ENCODE measurements at places on chromosomes 16 and 17.
A peak's percentile ranks its signal among the peaks of the same experiment; 100 is the strongest.

- DNase-seq = no peak
These were observed 29.7 kb upstream of the SSTR5 start for GRCh38 chr16:1042866-1043265.

DNA sequence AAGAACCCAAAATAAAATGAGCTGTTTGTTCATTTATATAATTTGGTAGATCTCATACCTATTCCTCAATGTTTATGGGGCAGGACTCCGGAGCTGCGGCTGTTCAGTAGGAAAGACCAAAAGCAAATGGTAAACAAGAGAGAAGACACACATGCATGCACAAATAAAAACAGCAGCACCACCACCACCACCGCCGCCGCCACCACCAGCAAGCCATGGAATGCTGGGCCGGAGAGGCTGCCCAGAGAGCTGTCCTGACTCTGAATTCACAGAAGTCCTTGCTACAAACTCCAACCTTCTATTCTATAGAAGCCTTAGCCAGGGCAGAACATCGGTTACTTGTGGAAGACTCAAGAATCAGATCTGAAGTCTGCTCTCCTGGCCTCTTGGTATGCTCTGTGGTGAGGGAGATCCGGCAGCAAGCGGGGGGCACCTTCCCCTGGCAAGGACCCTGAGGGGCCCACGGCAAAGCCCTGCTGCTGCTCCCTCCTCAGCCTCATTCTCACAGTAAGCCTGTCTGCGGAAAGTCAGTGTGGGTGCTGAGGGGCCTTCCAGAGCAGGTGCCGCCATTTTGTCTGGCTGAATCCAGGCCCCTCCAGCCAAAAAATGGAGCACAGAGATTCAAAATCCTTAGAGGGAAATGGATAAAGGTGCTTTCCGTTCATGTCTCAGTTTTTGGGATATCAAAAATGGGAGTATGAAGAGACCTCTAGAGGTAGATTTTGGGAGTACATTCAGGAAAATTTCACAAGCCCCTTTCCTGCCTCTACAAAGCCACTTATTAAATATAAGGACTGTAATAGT lies 6.4 kb upstream of the FOXJ1 start:
- DNase-seq = no peak

GRCh38 chr16:48232493-48233040 lies 11.5 kb upstream of the LONP2 start:
- no peak for DNase-seq

DNA sequence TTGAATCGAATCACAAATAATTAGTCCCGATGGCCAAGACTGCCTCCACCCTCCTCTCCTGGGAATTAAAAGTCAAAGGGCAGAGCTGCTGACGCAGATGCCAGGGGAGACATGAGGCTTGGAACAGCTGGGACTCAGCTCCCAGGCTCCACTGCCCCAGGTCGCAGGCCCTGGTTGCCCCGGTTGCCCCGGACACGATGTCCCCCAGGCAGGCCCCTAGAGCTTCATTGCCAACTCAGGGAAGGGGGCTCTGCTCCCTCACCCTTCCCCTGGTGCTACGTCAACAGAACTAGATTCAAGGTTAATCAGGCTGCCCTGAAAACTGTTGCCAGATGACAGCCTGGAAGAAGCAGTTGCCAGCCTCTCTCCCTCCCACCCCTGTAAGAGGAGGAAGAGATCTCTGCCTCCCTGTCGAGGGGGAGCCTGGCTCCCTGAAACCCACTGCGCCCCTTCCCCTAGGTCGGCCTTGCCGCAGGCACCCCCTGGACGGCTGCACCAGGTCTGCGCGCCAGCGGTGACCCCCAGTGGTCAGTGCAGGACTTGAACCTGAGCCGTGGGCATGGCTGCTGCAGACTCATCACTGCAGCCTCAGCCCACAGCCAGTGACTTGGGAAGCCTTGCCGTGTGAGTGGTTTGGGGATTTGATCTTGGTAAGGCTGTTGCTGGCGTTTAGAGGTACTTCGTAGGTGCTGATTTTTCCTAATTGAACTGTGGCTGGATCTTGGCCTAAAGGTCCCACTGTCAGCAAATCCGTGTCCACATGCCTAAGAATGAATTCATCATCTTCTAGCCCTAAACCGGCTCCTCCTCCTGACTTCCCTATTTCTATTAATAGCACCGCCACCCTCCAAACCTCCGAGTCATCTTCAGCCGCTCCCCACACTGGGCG lies 84.1 kb upstream of the TOB1 start:
- peak; percentile 34 for DNase-seq

- DNase-seq = no peak
These were observed 206.9 kb downstream of the RAB11FIP4 start for GRCh38 chr17:31598399-31598782.

DNA sequence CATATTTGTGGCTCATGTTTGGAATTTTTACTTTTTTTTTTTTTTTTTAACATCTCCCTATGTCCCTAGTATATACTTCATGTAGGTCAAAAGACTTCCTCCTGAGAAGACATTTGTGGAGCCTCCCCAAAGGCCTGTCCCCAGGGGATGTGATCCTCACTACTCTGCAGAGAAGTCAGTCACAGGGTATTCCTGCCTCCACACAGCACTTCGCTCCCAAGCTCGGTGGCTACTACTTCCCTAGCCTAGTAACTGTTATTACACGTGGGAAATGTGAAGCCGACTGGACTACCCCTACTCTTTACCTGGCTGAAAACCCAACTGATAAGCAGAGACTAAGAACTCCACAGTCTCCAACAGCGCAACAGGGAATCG lies 116.8 kb downstream of the HIC1 start:
- DNase-seq = no peak

DNA sequence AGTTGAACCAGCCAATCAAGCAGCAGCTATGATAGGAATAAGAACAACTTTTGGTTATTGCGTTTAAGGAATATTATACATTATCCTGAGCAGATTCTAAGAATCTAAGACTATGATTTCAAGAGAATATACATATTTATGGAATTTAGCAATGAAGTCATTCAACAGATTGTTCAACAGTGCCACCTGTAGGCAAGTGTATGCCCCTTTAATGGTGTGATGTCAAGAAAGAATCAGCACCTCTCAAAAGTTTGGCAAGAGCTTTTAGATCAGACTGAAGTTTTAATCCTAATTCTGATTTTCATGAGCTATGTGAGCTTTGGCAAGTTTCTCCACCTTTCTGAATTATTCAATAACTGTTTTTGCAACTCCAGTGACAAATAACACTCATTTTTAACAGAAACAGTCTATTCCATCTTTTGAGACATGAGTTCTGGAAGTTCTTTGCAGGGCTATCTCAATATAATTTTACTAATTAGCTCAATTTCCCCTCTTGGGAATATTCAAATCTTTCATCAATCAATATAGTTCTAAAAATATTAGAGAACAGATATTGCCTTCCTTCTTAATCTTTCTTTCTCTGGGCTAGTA lies 474.3 kb upstream of the TOM1L1 start:
- DNase-seq = no peak

- DNase-seq = no peak
These were observed 41.5 kb downstream of the RPTOR start for GRCh38 chr17:80585890-80586845.

- DNase-seq = no peak
These were observed 46.3 kb downstream of the KCNJ2 start for GRCh38 chr17:70215656-70216055.

- peak; percentile 28 for DNase-seq
These were observed 10.6 kb downstream of the KSR1 start for GRCh38 chr17:27466743-27467375.

GRCh38 chr17:80476877-80477646 lies 655 bp upstream of the NPTX1 start:
- DNase-seq = no peak

DNA sequence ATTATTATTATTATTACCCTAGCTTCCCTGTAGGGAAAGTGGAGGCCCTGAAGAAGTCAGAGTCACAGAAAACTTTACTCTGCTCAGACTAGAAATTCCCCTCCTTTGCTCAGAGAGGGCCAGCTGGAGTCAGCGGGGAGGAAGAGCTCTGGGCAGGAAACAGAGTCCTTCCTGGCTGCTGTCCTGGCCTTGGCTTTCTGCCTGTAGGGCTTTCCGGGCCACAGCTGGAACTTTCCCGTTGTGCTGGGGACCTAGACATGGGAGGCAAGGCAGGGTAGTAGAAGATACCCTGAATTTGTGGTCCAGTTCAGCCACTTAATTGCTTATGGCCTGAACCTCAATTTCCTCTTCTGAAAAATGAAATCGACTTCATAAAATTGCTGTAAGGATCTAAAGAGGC lies 14.0 kb upstream of the CCL2 start:
- DNase-seq = no peak

- DNase-seq = no peak
These were observed 350.4 kb downstream of the C16orf95 start for GRCh38 chr16:86966777-86967176.

DNA sequence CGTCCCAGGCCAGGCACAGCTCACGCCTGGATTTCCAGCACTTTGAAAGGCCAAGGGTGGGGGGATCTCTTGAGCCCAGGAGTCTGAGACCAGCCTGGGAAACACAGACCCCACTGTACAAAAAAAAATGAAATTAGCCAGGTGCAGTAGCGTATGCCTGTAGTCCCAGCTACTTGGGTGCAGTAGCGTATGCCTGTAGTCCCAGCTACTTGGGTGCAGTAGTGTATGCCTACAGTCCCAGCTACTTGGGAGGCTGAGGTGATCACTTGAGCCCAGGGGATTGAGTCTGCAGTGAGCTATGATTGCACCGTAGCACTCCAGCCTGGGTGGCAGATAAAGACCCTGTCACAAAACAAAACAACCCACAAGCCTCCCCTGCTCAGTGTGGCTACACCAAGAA lies 27.0 kb upstream of the SLC25A19 start:
- no peak for DNase-seq

DNA sequence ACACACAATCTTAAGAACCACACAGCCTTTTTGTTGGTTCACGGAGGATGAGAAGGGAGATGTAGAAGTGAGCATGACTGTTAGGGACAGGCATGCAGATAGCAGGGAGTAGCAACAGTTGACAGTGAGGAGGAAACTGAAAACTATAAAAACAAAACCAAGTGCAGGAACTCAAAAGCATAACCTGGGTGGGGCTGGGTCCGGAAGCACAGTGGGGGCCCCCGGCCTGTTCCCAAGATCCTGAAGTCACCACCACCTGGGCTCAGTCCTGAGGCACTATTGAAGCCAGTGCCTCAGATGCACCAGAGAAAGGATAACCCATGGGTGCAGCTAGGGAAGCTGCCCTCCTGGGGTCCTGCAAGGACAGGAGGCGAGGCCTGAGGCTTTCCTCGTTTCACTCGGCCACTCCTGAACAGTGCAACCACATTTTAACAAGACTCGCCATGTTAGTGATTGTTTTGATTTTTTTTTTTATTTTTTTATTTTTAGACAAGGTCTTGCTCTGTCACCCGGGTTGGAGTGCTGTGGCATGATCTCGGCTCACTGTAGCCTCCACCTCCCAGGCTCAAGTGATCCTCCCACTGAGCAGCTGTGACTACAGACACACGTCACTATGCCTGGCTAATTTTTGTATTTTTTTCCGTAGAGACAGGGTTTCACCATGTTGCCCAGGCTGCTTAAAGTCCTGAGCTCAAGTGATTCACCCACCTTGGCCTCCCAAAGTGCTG lies 27.7 kb upstream of the CBX4 start:
- no peak for DNase-seq

DNA sequence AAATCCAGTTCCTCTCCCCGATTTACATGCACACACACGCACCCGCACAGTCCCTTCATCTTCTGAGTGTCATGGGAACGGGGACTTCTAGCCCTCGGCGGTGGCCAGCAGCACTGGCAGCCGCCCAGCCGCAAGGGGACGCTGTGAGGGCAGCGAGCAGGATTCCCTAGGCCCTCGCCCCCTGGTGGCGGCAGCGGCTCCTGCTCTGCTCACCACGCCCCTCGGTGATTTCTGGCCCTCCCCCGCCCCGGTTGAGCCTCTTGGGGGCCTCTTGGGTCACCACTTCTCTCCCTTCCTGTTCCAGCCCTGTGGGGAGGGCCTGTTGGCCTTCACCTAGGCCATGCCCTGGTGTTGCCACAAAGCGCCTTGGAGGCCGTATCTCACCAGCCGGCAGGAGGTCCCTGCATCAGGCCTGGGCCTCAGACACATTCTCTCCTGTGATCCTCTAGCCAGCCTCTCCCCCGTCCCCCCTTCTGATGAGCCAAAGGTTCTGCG lies 75.2 kb upstream of the KSR1 start:
- DNase-seq = peak; percentile 47

DNA sequence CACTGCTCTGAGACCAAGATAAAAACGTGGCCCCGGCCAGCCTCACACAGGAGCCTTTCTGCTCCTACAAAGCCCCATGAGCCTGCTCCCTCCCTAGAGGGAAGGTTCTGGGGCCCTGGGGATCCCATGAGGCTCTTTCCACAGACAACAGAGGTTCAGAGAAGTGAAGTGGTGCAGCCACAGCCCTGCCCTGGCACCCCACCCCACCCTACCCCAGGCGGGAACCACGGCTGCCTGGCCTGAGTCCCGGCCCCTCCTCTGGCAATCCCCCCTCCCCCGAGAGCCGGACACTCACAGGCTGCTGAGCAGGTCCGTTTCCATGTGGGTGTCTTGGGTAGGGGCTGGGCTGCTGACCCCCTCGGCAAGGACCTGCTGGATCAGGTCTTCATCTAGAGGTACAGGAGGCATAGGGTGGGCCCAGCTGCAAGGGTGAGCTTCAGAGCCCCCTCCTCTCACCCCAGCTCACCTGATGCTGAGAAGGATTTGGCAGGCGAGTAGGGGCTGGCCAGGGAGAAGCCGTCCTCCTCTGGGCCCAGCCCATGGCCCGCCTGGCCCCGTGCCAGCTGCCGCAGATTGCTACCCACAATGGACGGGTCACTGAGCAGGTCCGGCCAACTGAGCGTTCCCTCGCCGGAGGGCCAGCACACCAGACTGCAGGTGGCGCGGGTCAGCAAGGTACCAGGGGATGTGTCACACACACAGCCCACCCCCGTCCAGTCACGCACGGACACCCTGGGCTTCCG lies 38.7 kb downstream of the PKD1 start:
- DNase-seq = no peak

- DNase-seq = no peak
These were observed 127.3 kb downstream of the MGAT5B start for GRCh38 chr17:76995387-76996105.

DNA sequence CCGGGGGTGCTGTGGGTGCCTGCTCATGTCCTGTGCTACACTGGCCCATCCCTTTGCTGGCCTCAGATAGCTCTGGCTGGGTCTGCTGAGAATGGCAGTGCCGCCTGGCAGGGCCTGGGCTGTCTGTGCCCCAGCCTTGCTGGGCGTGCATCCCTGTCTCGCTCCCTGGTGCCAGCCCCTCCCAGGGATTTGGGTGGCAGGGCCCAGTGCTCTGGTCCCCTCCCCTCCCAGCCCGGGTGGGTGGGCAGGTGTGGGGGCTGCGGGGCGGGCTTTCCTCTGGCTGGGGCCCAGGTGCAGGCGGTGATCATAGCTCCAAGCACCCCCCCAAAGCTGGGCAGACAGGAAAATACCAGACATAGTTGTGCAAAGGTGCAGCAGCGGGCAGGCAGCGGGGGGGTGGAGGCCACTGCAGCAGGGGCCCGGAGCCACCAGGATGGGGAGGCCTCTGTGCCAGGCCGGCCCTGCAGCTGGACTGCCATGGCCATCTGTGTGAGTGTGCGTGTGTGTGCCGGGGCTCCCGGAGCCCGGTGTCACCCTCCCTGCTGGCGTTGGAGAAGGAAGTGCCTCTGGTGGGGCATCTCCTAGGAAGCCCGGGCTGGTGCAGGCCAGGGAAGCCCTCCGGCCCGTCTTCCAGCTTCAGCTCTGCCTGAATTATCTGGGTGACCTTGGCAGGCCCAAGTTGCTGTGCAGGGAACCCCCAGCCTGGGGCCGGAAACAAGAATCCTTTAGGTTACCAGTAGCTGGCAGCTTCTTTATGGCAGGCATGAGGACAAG lies 7.4 kb downstream of the GLIS2 start:
- DNase-seq = no peak

- DNase-seq = no peak
These were observed 15.5 kb upstream of the CD300A start for GRCh38 chr17:74450925-74451403.

GRCh38 chr17:38687286-38687685 lies 12.5 kb upstream of the EPOP start:
- DNase-seq = no peak
